GM04503 (cell line): ENCODE measurements at places on chromosomes 1 and 21.

- DNase-seq: no peak
Measured at GRCh38 chr21:37450445-37450941, 83.9 kb downstream of the DYRK1A start.

DNA sequence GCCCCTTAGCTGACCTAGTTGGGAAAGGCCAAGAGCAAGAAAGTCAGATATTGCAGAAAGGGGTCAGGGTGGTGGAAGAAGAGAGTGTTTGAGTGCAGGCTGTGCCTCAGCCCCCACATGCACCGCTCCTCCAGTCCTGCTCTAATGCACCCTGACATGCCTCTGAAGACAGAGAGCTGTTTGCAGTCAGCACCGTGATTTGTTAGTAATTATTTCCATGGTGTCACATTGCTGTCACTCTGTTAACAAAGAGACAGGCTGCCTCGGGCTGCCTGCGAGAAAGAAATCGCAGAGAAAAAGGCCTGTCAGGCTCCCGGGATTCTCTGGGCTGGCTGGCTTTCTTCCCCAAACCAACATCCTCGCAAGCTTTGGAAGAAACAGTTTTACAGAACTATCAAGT lies 58.3 kb downstream of the ERI3 start:
- DNase-seq: no peak

- no peak for DNase-seq
Measured at GRCh38 chr21:33064623-33065390, 5.1 kb upstream of the OLIG1 start.

- DNase-seq: peak; percentile 66
Measured at GRCh38 chr1:165397944-165398343, 41.4 kb upstream of the LMX1A start.

GRCh38 chr1:227759341-227760300 lies 24.4 kb downstream of the SNAP47 start:
- DNase-seq: peak; percentile 87

DNA sequence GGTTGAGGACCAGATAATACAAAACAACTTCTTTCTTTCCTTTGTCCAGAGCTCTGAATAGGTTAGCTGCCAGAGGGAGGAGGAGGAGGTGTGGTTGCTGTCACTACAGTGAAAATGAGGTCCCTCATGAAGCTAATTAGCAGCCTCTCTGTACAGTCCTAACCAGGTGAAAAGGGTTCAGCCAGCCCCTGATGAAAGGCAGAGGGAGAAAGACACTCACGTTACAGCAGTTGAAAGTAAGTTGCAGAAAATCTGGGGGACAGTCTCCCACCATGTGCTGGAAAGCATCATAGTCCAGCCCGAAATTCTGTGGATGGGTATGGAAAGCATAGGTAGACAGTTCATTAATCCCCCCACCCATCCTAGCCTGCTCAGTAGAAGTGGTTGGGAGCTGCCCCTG lies 6.2 kb upstream of the MUTYH start:
- DNase-seq: no peak

DNA sequence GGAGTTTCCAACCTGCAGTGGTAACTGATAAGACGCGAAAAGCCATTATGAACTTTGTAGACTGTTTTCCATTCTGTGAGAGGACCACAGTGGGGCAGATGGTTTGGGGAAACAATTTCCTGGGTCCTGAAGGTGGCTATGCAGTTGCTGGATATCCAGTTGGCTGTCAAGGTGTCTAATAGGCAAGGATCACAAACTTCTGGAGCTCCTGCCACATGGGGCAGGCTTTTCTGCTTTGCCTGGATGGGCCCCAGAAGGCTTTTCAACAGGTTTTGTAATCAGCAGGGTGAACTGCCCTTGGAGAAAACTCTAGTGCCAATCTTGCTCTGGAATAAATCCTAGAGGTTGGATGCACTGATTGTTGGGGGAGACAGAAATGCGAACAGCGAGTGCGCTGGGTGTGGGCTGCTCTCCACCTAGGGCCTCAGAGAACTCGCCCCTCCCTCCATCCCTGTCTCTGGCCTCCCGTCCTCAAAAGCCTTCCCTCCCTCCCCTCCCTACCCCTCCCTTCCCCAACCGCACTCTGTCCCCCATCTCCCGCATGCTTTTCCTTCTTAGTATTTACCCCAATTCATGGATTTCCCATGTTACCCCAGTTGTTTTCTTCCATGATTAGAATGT lies 210.3 kb upstream of the USP24 start:
- DNase-seq: no peak

GRCh38 chr1:160993544-160994193 lies 27.3 kb downstream of the F11R start:
- DNase-seq: peak; percentile 68

DNA sequence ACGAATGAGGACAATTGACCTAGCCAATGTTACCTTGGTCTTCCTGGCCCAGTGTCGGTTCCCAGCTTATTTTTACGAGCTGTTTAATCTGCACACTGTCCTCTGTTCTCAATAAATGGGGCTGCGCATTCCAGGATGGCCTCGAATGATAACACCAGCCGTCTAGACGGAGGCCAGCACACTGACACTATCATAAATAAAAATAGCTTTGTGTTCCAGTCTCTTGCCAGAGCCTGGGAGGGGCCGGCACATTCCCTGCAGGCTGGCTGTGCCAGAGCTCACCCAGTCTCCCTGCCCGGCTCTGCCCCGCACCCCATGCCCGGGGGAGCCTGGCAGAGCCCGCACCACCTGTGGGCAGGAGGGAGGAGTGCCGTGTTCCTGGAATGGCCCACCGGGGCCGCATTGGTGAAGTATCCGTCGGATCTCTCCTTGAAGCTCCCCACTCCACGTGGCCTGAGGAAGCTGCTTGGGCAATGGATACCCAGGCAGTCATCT lies 92.1 kb downstream of the SPSB1 start:
- no peak for DNase-seq

GRCh38 chr21:33201956-33202355 lies 27.8 kb upstream of the IFNAR2 start:
- no peak for DNase-seq

GRCh38 chr1:99992760-99993467 lies 23.1 kb downstream of the SLC35A3 start:
- no peak for DNase-seq

DNA sequence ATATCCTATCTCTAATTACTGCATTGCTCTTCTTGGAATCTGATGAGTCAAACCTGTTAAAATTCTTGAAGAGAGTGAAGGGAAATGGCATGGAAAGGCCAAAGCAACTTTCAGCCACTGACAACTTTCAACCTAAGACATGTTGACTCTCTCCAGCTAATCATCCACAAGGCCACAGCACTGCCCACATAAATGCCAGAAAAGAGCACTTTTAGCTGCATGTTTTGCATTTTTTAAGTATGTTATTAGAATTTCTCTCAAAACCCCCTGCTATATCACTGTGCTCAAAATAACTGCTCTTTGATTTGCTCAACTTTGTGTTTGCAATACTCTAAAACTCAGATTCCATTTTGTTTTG lies 352.5 kb downstream of the ADGRL2 start:
- peak; percentile 3 for DNase-seq

DNA sequence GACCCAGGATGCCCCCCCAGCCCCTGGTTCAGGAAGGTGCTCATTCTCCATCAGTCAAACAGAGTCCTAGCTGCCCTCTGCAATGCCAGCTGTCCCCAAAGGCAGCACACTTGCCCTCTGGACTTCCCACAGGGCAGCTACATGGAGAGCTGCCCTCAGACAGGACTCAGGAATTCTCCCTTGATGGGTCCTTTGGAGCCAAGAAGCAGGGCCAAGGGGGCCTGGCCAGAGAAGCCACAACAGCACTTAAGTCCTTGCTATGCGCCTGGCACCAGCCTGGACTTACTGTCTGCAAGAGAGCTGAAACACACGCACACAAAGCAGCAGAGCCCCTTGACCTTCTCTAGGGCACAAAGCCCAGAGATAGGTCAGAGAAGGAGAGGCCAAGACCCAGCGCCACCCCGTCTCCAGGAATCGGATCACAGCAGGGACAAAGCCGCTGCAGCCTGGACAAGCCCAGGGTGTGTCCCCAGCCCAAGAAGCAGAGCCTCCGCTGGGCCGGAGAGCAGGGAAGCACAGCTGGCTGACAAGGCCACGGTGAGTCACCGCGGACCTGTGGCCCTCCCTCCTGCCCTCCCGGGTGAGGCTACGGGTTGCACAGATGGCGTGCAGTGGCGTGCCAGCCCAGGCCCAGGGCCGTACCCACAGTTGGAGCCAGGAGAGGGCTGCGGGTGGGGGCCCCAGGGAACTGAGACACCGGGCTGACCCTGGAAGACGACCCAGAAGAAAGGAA lies 1.7 kb downstream of the WNT9A start:
- DNase-seq: peak; percentile 39

DNA sequence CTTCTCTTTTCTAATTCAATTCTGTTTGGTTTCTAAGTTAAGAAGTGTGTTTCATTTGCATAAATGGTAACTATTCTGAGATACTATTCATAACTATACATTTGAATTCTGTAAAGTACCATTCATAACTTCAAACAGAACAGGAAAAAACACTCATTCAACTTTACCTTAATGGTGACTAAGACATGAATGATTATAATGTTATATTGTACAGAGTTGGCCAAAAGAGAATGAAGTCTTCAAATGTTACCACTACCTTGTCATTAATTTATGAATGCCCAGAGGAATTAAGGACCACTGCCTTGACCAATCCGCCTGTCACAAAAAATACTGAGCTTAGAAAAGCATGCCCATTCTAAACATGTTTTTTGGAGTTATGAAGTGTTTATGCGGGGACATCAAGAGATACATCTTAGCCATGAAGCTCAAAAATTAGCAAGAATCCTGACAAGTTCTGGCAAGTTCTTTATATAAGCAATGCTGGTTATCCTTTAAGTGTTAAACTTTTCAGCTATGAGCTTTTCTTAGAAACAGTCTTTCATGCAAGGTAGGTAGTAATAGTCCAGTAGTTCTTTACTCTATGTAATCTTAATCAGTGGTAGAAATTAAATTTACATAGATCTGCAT lies 7.9 kb downstream of the WASF2 start:
- DNase-seq: no peak

- no peak for DNase-seq
Measured at GRCh38 chr1:228101994-228102790, 933 bp downstream of the C1orf35 start.

DNA sequence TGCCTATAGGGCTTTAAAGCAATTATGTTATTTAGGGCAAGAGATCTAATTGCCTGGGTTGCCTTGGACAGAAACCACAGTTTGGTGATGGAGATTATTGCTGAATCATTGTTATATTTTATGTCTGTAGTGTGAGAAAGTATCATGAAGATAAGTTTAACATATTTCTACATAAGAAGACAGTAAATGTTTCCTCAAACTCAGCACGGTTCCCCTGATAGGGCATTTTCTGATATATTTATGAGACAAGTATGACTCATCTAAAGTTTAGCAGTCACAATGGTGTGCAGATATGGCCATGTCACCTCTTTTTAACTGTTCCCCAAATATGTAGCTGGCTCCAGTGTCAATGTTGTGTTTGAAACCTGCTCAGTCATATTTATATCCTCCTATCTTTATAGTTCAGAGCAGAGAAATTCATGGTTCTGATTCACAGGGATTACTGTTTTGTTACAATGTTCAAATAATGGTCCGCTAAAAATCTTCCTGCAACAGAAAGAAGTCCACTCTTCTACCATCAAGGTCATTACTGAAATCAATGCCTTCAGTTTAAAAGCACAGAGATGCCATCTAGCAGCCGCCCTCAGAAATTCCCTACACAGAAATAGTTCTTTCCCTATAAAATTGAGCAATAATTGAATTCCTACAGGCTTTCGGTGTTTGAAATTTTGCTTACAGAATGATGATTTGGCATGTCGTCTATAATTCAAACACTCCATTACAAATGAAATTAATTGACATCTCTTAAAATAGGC lies 3.7 kb downstream of the OLFM3 start:
- DNase-seq: no peak

GRCh38 chr1:110216844-110217444 lies 6.8 kb downstream of the KCNC4 start:
- no peak for DNase-seq

DNA sequence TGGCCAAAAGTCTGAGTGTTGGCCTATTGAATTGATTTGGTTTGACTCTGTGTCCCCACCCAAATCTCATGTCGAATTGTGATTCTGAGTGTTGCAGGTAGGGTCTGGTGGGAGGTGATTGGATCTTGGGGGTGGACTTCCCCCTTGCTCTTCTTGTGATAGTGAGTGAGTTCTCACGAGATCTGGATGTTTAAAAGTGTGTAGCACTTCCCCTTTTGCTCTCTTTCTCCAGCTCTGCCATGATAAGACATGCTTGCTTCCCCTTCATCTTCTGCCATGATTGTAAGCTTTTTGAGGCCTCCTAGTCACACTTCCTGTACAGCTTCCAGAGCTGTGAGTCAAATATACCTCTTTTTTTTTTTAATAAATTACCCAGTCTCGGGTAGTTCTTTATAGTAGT lies 297.1 kb upstream of the ZRANB2 start:
- DNase-seq: no peak

DNA sequence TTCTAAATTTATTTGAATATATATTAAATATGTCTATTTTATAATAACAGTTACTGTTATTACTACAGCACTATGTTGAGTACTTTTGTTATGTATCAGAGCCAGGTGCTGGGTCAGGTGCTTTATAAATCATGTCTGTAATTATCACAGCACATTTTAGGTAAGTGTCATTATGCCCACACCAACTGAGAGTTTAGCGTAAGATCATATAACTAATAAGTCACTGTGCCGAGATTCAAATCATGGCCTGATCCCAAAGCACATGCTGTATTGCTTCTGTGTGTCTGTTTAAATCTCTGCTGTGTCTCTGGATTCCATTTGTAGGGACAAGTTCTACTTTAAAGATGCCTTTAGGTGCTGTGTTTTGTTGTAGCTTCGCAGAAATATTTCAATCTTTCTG lies 1.9 kb downstream of the GPSM2 start:
- no peak for DNase-seq

DNA sequence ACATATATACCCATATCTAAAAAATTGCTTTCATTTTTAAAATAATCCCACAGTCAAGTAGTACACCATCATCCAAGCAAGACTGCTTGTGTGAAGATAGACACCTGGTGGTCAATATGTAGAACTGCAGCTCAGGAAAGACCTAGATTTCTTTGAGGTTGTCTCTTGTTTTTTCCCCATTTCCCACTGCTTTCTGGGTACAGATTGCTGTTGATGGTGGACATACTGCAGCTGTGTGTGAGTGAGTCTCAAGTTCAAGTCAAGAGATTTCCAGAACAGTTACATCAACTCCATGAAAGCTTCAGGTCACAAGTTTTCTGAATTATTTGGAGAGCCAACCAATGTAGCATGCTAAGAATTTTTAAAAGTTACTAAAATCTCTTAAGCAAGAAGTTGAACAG lies 306.4 kb downstream of the DUSP10 start:
- DNase-seq: no peak

DNA sequence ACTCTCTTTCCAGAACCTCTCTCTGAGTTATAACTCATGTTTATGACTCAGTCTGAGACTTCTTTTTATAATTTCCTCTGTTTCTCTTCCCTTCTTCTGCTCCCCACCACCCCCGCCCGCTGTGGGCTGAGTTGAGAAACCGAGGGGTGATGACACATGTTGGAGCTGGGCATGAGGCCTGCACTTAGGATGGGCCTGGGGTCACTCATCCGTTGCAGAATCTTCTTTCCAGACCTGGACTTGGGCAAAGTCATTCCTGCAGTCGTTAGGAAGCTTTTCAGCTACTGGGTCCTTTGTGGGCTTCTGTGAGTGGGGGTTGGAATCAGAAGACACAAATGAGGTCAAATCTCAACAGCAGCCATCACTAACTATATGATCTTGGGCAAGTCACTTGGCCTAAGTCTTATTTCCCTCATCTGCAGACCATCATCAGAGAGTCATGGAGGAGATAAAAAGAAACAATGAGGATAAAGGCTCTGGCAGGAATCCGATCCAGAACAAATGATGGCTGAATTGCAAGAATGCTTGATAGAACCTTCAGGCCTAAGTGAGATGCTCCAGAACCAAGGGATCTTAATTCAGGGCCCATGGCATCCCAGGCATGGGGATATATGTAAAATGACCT lies 53.4 kb downstream of the RPS6KA1 start:
- DNase-seq: peak; percentile 50
